ENCODE measurements at places on chromosomes 12 and 14.

DNA sequence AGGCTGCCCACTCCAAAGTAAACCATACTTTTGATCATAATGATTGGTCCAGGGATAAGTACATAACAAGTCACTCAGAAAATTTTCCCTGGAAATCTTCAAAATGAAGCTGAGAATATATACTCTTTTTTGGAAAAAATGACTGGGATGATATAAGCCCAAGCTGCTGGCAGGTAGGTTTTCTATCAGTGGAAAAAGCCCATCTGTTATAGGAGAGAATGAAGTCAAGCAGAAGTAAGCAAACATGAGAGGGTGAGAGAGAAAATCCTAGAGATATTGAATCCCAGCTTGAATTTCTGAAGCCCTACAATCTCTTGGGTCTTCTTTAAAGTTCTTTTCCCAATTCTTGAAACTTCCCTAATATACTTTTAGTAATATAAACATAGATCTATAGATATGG, 37.3 kb upstream of the ZDHHC17 start:
- DNase-seq, result no peak

DNA sequence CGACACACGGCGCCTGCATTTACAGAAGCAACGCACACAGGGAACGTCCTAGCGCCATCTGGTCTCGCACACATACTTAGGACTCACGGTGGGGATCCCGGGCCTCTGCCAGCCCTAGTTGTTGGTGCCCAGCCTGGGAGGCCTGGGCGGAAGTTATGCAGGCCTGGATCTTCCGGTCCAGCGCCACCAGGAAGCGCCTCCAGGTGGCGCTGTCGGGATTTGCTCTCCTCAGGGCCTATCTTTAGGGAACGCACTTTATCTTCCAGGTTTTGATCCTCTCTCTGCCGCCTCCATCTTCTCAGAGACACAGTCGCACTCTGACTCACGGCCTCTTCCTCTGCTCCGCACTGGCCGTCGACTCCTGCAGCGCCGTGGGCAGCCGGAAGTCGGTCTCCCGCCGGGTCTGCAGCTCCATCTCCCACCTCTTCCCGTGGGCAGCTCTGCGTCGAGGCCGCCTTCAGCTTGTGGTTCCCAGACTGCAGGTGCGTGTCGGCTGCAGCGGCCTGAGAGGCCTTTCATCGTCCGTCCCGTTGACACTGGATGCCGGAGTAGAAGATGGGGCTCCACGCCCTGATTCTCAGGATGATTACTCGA, 760.4 kb downstream of the TMEM121 start:
- no peak for DNase-seq

GRCh38 chr12:26119391-26119989, 5.3 kb downstream of the BHLHE41 start:
- DNase-seq, result no peak

DNA sequence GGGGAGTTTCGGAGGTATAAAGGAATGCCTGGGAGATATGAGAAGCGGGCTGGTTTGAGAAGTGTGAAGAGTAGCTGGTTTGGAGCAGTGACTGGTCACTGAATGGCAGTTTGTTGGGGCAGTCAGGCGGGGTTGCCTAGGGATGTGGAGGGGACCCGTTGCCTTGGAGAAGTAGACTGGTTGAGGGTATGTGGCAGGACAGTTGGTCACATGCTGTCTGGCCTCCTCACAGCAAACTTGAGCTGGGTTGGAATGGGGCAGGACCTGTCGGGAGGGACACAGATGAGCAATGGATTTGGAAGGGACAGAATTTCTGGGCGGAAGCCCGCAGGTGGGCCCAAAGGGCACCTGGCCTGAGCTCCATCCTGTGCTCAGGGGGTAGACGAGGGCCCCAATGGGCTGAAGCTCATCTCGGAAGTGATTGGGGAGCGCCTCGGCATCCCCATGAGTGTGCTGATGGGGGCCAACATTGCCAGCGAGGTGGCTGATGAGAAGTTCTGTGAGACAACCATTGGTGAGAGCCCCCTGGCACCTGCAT, 2.2 kb downstream of the GPD1 start:
- no peak for DNase-seq

DNA sequence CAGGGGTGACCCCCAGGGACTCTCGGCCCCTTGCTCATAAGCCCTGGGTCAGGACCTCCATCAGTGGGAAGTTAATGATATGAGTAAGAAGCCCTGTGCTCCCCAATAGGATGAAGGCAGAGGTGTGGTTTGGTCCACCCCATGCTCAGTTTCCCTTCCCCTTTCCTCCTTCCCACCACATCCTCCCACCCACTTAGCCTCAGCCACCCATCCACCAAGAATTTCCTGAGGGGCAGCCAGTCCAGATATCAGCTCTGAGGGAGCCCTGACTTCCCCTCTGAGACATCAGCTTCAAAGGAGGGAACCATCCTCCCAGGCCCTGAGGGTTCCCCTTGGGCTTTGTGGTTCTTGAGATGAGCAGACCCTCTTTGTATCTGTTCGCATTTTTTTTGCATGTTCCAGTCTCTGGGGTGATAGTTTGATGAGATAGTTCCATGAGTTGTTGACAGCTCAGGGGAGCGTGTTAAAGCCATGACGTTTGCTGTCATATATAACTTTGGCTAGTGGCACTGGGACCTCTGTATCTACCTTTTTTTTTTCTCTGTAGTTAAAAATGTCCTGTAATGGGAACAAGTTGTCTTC, 71.2 kb downstream of the LGMN start:
- DNase-seq, result no peak

DNA sequence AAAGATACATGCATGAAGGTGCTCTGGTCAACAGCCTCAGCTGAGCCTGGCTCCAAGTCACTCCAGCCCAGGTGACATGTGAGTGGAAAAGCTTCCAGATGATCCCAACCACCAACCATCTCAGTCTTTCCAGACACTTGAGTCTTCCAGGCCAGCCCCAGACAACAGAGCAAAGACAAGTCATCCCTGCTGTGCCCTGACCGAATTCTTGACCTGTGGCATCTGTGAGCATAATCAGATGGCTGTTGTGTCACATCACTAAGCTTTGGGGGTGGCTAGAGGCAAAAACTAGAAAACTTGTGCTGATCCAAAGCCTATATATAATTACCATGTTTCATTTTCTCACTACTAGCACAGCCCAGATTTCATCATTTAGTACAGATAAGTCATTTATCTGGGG, 50.8 kb upstream of the ISM2 start:
- DNase-seq, result no peak

- DNase-seq, result no peak
These were observed 40.4 kb upstream of the ETV6 start for GRCh38 chr12:11609045-11609444.

GRCh38 chr12:14252697-14253096, 112.8 kb upstream of the ATF7IP start:
- no peak for DNase-seq

DNA sequence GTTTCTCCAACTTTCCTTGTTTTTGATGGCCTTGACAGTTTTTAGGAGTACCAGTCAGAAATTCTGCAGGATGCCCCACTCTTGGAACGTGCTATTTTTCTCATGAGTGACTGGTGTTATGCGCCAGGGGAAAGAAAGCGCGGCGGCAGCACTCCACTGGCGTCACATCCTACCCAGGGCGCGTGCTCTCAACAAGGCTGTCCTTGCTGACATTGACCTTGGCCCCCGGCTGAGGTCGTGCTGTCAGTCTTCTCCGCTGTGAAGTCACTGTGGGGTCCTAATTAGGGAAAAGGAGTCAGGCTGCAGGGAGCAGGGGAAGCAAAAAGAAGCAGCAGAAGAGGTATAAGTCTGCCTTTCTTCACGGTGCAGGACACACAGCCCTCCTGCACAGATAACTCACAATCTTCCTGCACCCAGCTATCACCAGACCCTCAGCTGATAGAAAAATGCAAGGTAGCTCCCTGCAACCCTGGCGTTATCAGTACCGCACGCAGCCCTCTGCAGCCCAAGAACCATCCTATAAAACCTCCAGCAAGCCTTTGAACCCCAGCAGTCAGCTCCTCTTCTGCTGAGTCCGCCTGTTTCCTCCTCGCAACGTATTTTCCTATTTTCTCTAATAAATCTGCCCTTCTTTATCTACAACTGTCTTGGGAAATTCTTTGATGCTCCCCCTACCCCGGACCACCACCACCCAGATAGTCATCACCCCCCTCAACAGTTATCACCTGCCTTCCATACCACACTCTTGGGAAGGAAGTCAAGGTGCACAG, 48.0 kb upstream of the C14orf180 start:
- no peak for DNase-seq

- no peak for DNase-seq
These were observed 10.6 kb downstream of the TRHDE start for GRCh38 chr12:72282721-72283120.

DNA sequence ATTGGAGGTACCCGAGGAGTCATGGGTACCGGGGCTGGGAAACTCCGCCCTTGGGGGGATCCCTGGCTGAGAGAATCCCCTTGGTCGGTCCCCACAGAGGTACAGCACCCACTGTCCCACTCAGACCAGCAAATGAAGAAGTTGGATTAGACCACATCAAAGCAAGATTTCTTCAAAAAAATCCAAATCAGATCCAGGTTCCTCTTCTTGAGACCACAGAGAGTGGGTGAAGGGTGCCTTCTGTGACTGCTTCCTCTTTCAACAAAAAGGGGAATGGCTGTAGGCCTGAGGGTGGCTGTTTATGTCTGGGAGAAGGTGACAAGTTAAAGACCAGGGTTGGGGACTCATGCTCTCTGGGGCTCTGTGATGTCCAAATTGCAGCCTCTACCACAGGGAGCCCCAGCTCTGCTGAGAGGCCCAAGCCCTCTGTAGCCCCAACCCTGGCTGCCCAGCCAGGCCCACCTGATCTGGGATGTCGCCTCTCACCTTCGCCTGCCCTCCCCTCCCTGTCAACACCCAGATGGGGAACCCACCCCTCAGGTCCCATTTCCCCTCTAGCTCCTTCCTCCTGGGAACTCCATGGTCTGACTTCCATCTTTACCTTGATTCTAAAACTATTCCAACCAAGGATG, 50.9 kb downstream of the ZFP36L1 start:
- DNase-seq, result no peak

DNA sequence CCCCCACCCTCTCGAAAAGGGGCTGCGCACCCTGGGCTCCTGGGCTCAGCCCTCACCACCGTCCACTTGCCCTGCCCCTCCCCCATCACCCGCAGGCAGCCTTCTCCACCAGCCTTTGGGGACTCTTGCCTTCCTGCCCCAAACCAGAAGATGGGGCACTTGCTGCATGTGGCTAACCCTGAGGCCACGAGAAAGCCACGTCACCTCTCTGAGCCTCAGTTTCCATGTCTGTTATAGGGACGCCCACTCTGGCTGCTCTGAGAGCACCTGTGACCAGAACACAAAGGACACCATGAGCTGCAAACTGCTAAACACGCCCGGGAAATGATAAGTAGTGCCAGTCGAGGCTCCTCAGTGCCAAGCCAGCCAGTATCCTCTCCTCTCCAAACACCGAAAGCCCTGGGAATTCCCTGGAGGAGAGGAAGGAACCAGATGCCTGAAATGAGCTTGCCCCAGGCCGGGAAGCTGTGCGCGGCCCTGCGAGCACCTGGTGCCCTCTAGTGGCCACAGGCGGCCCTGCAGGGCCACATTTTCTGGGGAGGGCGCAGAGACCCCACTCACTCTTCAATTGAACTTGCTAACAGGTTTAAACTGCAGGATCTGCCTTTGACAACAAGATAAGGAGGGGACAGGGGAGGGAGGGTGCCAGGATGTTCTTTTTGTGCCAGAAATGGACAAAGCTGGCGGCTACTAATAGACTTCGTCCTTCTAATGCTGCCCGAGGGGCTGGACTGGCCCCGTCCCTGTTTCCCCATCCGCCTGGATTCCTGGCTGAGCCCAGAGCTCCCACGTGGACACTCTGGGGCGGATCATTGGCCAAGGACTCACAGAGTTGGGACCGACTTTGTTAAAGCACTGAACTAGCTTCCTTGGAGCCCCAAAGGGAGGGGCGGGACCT, 10.2 kb upstream of the SERPINA9 start:
- peak; percentile 20 for DNase-seq

DNA sequence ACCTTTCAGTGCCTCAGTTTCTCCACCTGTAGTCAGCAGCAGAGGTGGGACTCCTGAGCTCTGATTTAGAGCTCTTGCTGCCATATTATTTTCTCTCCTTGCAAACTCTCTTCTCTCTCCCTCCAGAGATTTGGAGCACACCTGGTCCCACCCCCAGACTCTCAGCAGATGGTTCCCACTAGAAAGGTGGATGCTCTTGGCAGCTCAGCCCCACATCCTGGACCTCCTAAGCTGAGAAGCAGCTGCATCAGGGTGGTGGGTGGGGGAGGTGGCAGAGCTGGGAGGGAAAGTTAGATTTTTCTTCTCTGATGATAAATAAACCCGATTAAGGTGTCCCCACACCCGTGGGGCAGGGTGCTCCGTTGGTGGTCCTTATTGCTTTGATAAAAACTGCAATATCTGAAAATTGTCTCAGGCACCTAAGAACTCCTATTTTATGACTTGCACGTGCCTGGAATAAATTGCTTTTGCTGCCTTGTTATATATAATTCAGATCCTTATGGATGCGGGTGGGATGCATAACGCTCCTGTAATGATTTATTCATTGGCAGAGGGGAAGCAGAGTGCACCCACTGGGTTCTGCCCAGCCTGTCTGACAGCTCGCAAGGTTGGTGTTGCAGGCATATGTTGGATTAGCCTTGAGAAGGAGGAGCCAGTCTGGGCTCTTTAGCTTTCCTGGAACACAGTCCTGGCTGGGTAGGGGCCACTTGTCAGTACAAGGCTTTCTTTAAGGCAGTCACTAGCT, 214.2 kb downstream of the SUDS3 start:
- no peak for DNase-seq

GRCh38 chr14:76767681-76768656, 6.7 kb downstream of the VASH1 start:
- DNase-seq, result peak; percentile 85

DNA sequence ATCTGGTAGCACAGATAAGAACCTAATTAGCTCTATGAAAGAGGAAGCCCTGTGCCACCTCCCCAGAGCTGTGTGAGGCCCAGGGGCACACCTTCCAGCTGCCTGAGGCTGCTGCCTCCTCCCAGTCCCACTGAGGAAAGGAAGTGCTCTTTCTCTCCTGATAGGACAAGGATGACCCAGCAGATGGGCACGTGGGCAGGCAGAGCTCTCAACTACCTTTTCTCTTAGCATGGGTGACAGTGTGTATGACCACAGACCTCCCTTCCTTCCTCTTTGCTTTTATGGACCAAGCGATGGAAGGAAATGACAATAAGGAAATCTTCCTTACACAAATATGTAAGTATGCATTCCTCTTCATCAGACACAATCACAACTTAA, 127.6 kb upstream of the AMIGO2 start:
- DNase-seq, result peak; percentile 34

- no peak for DNase-seq
These were observed 248.3 kb upstream of the LRIG3 start for GRCh38 chr12:59168647-59169046.

DNA sequence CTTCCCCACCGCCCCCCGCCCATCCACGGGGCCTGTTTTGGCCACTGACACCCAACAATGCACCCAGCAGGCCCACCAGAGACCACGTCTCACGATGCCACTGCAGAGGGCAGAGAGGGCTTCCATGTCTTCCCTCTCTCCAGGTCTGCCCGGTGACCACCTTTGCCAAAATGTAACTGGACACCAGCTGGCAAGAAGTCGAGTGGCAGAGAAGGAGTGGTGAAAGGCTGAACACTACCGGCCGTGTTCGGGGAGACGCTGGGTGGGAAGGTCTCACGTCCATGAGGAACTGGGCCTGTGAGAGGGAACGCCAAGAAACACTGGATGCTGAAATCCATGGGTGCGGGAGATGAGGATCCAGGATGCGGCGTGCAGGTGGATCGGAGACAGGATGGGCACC, 308.2 kb downstream of the ADGRD1 start:
- no peak for DNase-seq

All from CD8-positive, alpha-beta memory T cell (primary cell).